ENCODE measurements at places on chromosomes 11 and 22.
A peak's percentile ranks its signal among the peaks of the same experiment; 100 is the strongest.

DNA sequence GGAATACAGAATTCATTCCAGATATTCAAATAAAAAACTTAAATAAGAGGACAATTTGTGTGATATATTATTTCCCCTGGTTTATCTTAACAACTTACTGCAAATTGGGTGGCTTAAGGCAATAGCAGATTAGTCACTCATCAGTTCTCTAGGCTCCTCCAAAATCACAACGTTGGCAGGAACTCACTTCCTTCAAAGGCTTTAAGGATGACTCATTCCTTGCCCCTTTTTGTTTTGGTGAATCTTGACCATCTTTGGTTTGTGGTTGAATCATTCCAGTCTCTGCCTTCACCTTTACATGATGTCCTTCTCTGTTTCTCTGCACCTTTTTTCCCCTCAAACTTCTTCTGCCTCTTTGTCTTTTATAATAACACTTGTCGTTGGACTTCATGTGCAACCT is 3.4 kb downstream of the OR10AG1 start:
- no peak for DNase-seq

DNA sequence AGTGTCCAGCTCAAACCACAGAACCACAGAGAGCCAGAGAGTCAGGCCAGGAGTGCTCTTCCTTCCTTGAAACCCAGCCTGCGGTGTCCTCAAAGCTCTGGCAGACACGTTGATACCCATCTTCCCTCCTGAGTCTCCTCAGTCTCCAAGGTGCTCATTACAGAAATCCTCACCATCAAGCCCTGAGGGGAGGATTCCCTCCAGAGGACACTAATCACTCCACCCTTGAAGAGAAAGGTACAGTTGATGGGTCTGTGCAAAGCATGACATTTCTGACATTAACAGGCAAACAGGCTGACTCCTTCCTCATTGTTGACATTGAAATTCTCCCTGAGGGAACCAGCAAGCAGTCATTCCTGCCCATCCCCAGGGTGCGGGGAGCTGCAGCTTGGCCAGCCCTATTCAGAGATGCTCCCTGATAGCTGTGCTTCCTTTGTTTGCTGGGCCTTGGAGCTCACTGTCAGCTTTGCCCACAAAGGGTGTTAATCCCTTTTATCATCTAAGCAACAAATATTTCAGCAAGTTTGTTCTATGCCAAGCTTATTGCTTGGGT is 101.7 kb upstream of the CSNK2A3 start:
- DNase-seq = no peak

DNA sequence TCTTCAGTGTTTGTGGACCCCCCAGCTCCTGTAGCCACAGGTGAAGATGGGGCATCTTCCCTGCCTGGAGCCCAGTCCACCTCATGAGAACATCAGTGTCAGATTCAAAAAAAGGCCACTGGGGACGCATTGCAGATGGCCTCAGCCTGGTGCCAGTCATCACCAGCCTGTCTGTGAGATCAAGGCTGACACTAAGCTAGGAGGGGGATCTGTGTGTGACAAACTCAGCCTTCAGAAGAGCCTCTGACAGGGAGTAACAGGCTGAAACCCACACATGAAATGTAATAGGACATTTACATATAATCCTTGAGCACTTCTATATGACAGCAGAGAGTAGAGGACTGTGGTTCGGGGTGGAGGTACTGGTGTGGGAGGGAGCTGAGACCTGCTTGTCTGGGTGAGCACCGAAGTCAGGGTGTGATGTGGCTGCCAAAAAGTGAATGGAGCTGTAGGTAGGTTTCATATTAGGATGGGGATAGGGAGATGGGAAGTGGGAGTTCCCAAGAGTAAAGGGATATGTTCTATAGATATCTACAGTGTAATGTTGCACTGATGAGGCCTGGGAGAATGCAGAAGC is 20.5 kb upstream of the CCDC134 start:
- peak; percentile 11 for DNase-seq

GRCh38 chr11:117410861-117411710 is 83.4 kb downstream of the CEP164 start:
- DNase-seq = no peak

DNA sequence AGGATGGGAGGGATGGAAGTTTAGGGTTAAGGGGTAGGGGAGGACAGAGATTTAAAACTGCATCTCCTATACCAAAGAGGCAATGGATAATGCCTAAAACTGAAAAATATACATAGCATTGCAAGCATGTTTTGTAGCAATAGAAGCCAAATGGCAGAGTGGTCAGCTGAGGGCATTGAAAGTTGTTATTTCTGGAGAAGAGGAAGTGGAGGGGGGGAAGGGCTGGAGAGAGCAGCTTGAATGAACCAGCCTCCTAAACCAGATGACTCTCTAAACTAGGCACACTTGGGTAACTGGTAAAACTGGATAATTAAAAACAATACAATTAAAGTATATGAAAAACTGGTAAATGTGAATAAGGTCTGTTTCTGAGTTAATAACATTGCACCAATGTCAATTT is 70.3 kb upstream of the TP53I11 start:
- DNase-seq = no peak

DNA sequence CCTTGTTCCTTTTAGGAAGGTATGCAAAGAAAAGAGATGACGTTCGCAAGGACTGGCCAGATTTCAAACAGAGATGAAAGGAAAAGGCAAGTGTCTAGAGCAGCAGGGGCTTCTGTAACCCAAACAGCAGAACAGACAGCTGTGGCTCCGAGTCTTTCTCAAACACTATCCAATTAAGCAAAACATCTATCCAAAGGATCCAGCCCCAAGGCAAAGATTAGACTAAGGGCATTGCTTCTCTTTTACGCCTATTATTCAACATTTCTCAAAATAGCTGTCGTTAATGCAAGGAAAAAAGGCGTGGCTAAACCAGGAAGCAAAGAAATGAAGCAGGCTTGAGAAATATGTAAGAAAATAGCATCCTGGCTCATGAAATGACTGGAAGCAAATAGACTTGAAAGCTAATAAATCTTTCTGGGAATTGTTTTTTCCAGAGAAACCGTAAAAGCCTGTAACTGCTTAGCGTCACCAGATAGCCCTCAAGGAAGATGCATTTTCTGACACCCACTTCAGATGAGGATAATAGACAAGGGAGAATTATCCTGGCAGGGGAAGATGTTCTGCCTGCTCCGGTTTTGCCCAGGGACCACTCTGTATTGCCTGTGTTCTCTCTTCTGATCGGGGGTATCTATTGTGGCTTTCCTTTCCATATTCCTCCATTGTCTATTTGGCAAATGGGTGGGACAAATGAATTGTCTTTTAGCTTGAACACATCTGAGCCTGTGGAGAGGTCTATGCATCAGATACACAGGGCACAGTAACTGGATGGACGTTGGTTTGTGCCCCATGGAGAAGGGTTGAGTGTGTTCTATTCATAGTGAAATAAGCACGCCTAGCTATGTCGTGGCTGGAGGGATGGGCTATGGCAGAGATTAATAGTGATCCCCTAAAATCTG is 20.2 kb downstream of the C11orf96 start:
- DNase-seq = no peak

GRCh38 chr22:33891455-33891854 is 28.8 kb downstream of the LARGE1 start:
- DNase-seq = no peak

GRCh38 chr11:48169717-48170116 is 46.9 kb upstream of the OR4B1 start:
- no peak for DNase-seq

All from activated CD4-positive, alpha-beta T cell treated with anti-CD3 and anti-CD28 coated beads for 4 hours (primary cell).